IMR-90 (cell line): ENCODE measurements at places on chromosomes 1 and 21. TPM values are rescaled to one million over a fixed set of nuclear protein-coding genes. Genes with fewer than 3 reads are reported as not detected.

- no peak for DNase-seq
Measured at GRCh38 chr1:240866724-240867123, 254.8 kb upstream of the GREM2 start.

Gene TFB2M
- total RNA-seq: 13.3 and 22.8 TPM in 2 replicates

Gene FAM3B
- total RNA-seq: not detected in 2 replicates

DNA sequence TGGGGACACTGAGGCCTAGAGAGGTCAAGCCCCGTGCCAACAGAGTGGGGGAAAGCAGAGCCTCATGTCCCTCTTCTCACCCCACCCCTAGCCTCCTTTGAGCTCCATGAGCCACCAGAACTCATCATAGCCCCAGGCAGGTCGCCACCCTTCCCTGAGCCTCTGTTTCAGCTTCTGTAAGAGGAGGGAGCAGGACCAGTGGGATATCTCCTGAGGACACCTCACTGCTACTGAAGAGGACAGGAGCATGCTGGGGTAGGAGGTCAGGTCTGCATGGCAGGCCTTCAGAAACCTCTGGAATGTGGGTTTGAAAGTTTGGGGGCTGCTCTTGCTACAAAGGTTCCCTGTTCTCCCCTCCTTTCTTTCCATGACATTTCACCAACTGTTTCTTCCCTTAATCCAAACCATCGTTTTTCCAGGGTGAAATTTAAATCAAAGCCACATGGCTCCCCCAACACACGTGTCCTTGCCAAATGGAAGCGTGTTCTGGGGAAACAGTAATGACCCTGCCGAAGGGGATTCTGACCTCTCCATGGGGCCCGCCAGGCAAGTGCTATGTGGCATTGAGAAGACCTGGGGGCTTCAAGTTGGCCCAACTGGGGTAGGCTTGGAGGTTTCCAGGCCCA, 88.1 kb upstream of the RUNX3 start:
- no peak for DNase-seq

DNA sequence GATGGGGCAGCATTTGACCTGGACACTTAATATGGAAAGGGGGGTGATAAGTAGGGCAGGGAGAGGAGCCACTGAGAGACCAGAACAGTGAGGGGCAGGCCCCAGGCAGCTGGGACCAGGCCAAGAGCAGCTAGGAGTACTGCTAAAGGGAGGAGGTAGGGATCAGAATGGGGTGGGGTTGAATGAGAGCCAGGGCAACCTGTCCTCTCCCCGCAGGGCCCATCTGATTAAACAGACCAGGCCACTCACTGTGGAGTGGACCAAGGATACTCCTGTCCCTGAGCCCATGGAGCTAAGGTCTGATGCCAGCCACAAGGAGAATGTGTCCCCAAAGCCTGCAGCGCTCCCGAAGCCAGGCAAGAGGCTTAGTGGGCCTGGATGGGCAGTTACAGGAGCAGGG, 2.1 kb downstream of the C1orf167 start:
- DNase-seq: no peak

GRCh38 chr1:77273891-77274290, 7.9 kb upstream of the AK5 start:
- peak; percentile 19 for DNase-seq

DNA sequence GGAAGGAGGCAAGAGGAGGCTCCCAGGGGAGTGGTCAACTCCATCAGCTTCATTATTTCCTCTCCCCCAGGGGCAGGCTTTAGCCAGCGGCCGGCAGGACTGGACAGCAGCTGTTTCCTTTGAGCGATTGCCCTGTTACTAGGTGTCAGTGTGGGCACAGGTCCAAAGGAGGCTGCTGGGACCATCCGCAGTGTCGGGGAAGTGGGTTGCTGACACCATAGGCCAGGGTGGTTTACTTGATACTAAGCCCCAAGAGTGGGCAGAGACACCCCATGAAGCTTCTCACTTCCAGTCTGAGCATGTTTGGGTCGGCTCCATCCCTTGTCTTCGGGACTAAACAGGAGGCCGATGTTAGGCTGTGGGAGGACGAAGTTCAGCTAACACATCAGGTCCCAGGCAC, 63.6 kb downstream of the KAZN start:
- DNase-seq: no peak

Gene CASQ2
- not detected in 2 replicates for total RNA-seq
